ENCODE measurements at places on chromosomes 7 and 10.

DNA sequence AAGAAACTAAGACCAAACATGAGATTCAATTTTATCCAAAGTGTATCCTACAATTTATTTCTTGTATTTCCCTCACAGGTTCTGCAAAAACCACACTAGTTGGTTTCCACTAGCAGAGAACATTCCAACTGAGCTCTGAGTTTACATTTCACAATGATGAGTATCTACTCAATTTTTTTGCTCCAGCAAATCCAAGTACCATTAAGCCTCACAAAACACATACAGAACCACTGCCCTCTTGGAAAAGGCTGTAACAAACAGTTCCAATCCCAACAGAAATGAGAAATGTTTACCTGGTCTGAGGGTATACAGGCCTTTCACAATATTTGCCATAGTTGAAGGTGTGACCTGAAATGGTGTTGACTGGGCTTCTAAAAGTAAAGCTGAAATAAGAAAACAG lies 59.9 kb downstream of the CACUL1 start:
- DNase-seq, result no peak

GRCh38 chr10:103659674-103660363 lies 166.3 kb downstream of the NEURL1 start:
- DNase-seq, result peak; percentile 53

- DNase-seq, result no peak
These were observed 30.4 kb downstream of the ZNF783 start for GRCh38 chr7:149292462-149292823.

- DNase-seq, result no peak
These were observed 84.0 kb downstream of the NEUROD6 start for GRCh38 chr7:31256506-31256905.

DNA sequence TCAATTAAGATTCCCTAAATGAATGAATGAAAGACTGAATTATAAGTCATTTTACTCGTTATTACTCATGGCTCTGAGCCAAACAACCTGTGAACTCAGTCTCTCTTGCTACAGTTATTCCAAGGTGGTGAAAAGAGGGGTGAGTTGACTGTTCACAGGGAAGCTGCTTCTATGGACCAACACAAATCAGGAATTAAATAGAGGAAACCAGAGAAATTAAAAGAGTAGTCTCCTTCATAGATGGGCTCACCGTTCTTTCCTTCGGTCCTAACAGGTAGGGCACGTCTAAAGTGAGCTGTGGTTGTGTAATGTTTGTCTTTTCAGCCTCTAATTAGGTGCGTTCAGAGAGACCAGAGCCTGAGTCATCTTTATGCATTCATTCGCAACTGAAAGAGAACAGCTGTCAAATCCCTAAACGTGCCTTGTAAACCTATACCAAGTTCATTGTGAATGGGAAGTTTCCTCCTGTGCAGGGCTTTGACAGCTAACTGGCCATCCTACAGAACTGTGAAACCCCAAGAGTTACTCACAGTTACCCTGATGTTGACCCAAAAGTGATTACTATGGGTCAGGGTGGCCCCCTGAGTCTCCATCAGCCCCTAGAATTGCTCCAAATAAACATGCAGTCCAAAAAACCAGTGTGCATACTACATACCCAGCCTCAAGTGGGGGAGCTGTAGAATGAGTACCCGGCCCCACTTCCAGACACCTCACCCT lies 18.2 kb upstream of the C10orf53 start:
- no peak for DNase-seq

- no peak for DNase-seq
These were observed 146.0 kb downstream of the TNS3 start for GRCh38 chr7:47435889-47436312.

DNA sequence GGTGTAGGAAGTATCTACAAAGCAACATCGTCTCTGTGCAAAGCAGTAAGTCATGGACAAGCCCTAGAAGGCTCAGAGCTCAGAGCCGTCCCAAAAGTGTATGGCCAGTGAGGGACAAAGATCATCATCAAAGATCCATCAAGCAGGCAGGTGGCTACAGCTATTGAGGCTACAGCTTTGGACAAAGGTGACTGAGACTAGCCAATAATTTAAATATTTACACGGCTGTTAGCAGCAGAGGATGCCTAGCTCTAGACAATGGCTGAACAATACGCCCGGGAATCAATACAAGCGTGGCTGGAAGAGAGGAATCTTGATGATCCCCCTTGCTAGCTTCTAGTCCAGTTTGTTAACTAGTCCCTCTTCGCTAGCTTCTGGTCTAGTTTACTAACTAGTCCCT lies 17.9 kb downstream of the NMT2 start:
- no peak for DNase-seq

GRCh38 chr7:128785738-128786137 lies 6.0 kb upstream of the CCDC136 start:
- no peak for DNase-seq

DNA sequence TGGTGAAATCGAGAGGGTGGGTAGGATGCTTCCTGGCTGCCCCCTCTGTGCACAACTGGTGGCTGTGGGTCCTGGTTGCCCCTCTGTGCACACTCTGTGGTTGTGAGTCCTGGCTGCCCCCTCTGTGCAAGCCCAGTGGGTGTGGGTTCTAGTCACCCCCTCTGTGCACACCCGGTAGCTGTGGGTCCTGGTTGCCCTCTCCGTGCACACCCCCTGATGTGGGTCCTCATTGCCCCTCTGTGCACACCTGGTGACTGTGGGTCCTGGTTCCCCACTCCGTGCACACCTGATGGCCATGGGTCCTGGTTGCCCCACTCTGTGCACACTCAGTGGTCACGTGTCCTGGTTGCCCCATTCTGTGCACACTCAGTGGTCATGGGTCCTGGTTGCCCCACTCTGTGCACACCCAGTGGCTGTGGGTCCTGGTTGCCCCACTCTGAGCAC lies 20.3 kb upstream of the RET start:
- DNase-seq, result no peak

DNA sequence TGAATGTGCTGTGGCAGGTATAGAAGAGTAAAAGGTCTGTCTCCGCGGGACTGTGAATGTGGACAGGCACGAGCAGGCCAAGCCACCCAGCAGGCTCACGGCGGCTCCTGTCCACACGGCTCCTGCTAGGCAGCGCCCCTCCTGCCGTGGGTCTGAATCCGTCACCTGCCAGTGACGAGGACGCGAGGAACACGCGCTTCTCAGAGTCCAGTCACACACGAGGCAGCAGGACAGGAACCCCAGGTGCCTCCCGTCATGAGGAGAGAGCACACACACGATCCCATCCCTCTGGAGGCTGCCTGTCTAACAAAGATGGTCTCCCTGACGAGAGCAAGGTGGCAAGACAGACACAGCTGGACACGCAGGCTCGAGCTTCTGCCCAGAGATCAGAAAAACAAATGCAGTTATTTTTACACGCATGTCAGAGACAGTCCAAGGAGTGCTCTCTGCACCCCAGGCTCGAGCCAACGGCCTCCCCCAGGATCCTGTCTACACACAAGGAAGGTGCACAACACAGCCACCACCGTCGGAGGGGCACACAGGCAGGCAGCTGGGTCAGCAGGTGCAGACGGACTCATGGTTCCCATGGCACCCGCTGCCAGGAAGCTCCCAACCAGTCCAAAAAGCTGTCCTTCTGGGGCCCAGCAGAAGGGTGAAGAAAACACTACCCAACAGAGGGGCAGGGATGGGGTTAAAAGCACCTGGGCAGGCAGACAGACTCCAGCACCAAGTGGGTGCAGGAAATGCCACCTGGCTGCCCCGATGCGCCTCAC lies 103.2 kb downstream of the MAD1L1 start:
- no peak for DNase-seq

Measured in CD4-positive, alpha-beta T cell treated with Interferon gamma for 1 hour (primary cell).